ENCODE measurements at places on chromosomes 16 and 17.

- DNase-seq = no peak
Observed at GRCh38 chr17:50307654-50308053, 33.4 kb downstream of the TMEM92 start.

DNA sequence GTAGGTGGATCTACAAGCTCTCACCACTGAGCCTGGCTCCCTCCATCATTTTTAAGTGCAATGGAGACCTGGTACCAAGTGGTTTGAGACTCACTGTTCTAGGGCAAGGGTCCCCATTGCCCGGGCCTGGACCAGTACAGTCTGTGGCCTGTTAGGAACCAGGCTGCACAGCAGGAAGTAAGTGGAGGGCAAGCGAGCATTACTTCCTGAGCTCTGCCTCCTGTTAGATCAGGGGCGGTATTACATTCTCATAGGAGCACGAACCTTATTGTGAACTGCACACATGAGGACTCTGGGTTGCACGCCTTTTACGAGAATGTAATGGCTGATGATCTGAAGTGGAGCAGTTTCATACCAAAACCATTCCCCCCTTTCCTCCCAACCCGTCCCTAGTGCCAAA, 6.8 kb upstream of the ZNF594 start:
- DNase-seq = no peak

- DNase-seq = no peak
Observed at GRCh38 chr16:11668623-11669379, 546 bp downstream of the SNN start.

DNA sequence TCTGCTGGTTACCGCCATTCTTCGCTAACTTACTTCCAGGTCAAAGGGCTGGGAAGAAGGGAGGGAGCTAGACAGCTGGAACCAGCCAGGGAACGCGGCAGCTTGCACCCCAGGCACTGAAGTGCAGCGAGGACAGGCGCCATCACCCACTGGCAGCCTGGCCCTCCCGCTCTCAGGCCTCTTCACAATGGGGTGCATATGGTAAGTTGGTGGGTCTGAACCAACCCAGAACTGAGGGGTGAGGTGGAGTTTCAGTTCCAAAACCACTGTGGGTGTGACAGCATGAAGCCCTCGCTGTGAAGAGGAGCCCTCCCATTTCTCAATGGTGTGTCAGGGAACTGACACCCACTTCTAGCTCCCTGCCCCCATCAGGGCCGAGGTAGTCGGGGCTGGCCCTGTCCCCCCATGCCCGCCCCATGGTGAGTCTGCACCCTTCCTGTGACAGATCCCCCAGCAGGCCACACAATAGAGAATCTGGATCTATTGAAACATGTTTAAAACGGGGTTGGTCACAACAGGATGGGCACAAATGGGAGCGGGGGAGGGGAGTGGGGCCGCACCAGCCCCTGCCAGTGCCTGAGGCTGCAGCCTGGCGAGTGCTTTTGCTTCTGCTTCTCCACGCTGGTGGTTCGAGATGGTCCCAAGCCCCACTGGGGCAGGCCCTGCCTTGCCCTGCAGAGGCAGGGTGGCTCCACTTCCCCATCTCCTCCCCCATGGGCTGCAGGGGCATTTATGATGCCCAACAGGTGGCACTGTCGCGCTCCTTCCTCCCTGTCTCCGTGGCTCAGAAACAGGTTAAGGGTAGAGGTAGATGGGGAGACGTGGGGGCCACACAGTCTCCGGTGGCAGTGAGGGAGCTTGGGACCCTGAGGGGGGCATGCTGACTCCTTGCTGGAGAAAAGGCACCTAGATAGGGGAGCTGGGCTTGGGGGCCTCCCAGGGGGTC, 2.3 kb downstream of the LIMD2 start:
- peak; percentile 31 for DNase-seq

GRCh38 chr16:79599256-79599836, 1.2 kb downstream of the MAF start:
- DNase-seq = no peak

- DNase-seq = no peak
Observed at GRCh38 chr16:22235839-22236745, 30.0 kb downstream of the EEF2K start.

DNA sequence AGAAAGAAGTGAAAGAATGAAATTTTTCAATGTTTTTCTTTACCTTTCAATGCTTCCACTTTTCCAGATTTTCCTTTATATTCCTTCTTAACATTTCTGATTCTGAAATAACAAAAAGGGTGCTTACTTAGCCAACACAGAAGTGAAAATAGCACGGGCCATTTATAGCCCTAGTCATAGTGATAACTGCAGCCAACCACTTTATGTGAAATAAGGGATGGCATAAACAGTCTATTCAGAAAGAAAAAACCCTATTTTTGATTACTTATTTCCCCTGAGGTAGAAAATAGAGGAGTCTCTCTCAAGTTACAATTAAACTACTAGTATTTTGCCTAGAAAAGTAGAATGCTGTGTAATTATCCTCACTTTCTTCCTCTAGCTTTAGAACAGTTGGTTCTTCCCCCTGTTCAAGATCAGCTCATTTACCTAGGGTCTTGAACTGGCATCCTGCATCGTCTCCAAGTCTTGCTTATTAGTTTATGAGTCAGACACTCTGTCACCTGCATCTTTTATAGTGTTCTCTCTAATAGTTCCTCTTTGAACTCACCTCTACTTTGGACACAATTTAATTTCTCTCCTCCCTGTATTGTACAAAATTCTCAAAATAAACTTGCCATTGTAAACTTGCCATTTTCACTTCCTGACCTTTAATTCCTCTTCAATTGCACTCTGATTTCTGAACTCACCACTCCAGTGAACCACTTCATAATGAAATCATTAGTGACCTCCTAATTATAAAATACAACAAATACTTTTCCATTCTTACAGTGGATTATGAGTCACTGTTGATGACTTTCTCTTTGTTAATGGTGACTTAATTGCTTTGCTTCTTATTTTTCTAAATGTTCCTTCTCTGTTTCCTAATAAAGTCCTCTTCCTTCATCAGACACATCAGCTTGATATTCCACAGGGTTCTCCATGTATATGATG, 23.6 kb downstream of the ABCA6 start:
- no peak for DNase-seq

DNA sequence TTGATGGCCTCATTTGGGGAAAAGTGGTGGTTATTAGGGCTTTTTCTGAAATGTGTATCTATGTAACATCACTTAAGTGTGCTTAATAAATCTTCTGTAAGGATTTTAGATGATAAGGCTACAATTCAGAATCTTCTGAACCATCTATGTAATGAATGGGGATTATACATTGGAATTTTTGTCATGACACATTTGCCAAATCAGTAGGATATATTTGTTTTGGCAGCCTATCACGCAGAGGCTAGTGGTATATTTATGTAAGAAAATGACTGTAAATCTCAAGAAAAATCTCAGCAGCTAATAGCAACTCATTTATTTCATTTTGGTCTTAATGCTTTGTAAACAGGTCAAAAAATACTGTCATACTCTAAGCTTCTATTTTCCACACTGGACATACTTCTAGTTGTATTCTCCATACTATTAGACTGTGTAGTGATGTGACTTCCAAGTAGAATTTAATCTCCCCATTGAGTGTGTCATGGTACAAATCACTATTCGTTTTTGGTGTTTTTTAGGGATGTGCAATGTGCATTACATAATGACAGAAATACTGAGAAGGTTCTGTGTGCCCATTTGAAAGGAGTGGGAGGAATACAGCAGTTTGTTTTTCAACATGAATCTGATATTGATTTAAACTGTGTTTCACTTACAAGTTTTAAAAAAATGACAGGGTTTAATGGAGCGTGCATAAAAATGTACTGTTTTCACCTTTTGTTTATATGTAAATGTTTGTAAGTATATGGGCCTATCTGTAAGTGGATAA, 29.2 kb downstream of the CLUH start:
- no peak for DNase-seq

DNA sequence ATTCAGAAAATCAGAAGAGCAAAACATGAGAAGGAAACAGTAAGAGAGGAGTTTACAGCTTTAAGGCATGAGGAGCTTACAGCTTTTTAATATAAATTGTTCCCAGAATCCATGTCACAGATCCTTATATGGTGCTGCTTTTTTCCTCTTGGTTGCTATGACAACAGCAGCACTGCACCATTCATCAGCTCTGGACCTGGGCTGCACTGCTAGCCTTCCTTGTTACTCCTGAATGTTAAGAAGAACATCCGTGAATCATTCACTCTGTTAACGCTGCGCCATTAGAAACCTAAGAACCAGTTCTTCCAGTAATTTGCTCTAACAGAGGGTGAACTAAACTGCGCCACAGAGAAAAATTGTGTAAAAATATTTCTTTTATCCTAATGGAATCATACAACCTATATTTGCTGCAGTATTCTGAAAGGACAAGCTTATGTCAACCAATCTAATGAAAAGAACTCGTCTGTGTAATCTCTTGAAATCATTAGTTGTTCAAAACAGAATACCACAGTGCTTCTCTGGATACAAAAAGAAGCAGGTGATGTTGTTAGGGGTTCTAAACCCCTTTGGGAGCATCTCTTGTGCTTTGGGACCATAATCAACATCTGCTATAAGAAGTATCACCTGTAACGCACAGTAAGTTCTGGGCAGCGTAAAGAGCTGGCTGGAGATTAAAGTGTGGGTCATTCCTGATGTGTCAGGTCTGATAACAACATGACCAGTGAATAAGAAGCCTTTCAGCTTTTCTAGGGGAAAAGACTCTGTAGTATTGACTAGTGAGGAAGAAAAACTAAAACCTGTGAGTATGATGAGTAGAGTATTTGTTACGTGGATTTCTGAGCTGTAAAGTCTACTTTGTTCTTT, 151.2 kb downstream of the TANC2 start:
- no peak for DNase-seq

- DNase-seq = no peak
Observed at GRCh38 chr16:49610983-49611382, 237.4 kb downstream of the C16orf78 start.

DNA sequence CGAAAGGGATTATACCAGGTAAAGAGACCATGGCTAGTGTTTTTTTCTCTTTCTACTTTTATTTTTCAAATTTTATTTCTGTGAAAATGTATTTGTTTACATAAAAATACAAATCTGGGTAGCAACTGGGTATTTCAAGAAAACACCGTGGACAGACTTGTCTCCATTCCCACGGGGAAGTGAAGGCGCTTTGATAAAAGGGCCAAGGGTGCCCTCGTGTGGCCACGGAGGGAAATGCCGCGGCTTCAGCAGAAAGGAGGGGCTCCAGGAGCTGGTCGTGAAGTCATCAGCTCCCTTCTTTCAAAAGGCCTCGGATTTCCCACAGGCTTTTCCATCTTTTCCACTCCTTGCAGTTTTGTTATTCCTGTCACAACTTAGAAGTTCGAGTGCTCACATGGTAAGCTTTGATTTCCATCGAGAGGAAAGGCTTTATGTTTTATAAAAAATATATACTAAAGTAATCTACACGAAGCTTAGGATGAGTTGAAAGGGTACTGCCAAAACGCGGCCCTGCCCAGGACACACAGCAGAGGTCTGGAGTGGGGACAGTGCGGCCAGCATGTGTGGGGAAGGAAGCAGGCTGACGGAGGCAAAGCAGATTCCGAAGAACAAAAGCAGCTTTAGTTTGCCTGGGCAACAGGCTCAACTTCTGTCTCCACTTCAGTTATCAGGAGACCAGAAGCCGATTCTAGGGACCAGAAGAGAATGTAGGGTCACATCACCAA, 15.3 kb upstream of the MNT start:
- DNase-seq = no peak

DNA sequence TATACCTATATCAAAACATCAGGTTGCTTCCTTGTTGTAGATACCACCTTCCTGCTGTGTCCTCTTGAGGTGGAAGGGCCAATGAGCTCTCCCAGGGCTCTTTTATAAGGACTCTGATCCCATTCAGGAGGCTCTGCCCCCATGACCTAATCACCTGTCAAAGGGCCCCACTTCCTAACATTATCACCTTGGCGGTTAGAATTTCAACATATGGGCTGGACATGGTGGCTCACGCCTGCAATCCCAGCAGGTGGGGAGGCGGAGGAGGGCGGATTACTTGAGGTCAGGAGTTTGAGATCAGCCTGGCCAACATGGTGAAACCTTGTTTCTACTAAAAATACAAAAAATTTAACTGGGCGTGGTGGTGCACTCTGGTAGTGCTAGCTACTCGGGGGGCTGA, 86.4 kb downstream of the HAPSTR1 start:
- no peak for DNase-seq

- DNase-seq = no peak
Observed at GRCh38 chr16:7350806-7351205, 18.2 kb downstream of the RBFOX1 start.

GRCh38 chr16:21101631-21102420, 48.8 kb downstream of the DNAH3 start:
- DNase-seq = no peak

DNA sequence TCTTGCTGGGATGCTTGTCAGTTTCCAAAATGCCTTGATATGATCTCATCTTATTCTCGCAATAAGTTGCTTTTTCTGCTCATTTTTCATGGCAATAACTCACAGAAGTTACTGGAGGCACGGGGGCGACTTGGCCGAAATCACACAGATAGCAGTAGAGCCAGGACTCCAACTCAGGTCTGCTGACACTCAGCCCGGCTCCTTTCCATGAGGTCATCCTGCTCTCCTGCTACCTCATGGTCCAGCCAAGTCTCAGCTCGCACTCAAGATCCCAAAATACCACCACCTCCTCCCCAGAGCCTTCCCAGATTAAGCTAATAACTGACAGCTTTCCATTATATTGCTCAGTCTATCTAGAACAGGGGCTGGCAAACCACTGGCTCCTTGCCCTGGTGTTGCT, 269.5 kb downstream of the MAP2K4 start:
- no peak for DNase-seq

DNA sequence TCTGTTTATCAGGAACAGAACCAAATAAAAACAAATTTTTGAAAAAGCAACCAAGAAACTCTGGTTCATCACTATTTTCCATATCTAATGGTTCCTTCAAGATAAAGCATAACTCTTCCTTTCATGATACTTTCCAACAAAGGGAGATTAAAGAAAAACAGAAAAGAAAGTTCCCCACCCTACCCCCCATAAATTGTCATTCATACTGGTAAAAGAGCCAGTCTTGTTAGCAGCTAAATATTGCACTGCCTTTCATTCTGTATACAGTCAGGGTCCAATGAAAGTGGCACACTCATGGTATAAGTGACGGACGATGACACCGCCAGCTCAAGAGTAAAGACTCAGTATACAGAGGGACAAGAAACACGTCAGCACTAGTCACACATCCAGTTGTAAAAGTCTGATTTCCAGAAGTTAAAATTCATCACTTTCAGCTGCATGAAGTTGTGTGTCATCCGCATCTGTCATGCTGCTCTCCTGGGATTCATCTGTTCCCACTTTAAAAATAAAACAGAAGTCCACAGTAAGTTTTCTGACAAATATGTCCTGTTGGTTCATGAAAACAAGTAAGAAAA, 68.5 kb downstream of the CDC27 start:
- DNase-seq = no peak

- DNase-seq = no peak
Observed at GRCh38 chr17:38877130-38877851, 7.4 kb downstream of the LASP1 start.

DNA sequence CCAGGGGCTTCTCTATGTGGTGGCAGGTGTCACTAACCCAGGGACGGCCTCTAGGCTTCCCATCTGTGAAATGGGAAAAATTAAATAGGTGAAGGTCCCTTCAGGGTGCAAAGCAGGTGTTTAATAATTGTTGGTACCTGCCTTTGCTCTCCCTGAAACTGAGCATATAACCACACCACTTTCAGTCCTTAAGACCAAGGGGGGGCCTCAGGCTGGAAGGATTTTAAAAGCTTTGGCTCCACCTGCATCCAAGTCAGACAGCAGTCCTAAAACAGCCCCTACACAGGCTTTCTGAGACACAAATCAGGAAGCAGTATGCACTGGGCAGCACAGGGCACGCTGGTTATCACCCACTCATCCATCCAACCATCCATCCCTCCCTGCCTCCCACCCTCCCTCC, 55.0 kb downstream of the TK2 start:
- no peak for DNase-seq

- DNase-seq = no peak
Observed at GRCh38 chr16:4216596-4216995, 25.3 kb downstream of the SRL start.
